ENCODE measurements at places on chromosomes 11 and 22. TPM values are rescaled to one million over a fixed set of nuclear protein-coding genes. Genes with fewer than 3 reads are reported as not detected.

- H3K27me3 ChIP-seq: no peaks in the 10 kb centered on the region
- H3K4me1 ChIP-seq: peaks cover 12% of the 10 kb centered on the region
- H3K4me3 ChIP-seq: no peak overlapping the region
- H3K36me3 ChIP-seq: no peaks in the 10 kb centered on the region
- H3K27ac ChIP-seq: no peak overlapping the region
Observed at GRCh38 chr11:12187399-12187798, 77.0 kb downstream of the MICAL2 start.

Gene MORC2
- total RNA-seq: 50.1 TPM

DNA sequence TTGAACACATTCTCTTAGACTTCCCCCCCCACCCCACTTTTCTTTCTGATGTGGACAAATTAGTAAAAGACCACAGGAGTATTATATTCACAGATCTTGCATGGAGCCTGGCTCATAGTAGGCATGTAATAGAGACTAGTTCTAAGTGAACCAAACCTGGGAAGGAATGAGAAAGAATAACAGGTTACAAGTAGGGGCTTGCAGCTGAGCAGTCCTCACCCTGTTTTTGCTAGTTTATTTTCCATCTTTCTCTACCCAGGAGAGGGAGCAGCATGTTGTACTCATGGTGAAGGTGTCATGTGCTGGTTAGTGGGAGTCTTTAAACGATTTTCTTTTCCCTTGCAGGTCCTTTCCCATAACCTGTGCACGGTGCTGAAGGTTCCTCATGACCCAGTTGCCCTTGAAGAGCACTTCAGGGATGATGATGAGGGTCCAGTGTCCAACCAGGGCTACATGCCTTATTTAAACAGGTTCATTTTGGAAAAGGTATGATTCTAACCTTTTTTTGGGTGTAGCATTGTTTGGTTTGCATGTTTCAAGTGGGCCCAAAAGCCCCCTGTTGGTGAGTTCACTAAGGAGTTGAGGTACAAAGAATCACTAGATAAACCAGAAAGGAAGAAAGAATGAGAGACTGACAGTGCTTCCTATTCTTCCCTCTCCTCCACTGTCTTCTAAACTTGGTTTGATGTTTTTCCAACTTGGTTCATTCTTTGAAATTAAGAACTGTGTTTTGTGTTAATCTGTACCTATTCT is 30.1 kb downstream of the SWAP70 start:
- no peaks in the 10 kb centered on the region for H3K4me1 ChIP-seq
- H3K4me3 ChIP-seq: no peak overlapping the region
- no peak overlapping the region for H3K27ac ChIP-seq

DNA sequence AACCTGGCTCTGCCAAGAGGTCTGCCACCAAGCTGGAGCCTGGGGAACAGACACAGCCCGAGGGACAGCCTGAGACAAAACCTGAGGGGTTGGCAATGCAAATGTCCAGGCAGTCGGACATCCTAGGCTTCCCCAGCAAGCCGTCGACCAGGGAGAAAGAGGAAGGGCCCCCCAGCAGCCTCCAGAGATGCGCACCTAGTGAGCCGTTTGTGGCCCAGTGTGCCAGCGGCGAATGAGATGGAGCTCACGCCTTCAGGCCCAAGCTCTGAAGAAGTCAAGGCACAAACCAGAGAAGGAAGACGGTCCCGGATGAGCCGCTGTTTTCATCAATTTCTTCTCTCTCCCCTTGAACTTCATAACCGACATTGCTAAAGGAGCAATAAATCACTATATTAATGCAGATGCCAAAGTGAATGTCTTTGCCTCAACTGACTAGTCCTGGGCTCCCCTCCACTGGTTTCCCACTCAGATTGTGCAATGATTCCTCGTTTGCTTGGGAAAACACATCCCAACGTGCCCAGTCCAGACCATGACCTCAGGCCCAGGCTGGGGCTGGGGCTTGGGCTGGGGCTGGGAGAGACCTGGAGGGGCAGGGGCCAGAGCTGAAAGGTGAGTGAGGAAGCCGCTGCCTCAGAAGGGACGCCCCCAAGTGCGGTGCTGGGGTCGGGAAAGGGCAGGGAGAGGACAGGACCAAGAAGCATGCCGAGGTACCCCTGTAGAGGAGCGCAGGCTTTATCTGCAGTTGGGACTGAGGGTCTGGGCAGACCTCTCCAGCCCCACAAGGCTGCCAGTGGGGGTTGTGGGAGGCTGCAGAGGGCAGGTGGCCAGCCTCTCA is 3.5 kb upstream of the DGCR2 start:
- peaks cover 16% of the 10 kb centered on the region for H3K4me1 ChIP-seq
- H3K27me3 ChIP-seq: no peaks in the 10 kb centered on the region
- no peaks in the 10 kb centered on the region for H3K36me3 ChIP-seq
- H3K27ac ChIP-seq: no peak overlapping the region
- H3K4me3 ChIP-seq: no peak overlapping the region

Gene SMIM35
- total RNA-seq: not detected

Gene INSC
- not detected for total RNA-seq

Gene ST14
- total RNA-seq: 94.9 TPM

Gene TENM4
- 117 TPM for total RNA-seq

Gene NXPE4
- total RNA-seq: not detected

Gene SUSD2
- total RNA-seq: 0.75 TPM
